Activated CD4-positive, alpha-beta memory T cell treated with anti-CD3 and anti-CD28 coated beads, Interleukin-2, amount 10 ng/mL, durations not matched to agents 7 days and 5 days (primary cell): ENCODE measurements at places on chromosomes 13 and 19.

DNA sequence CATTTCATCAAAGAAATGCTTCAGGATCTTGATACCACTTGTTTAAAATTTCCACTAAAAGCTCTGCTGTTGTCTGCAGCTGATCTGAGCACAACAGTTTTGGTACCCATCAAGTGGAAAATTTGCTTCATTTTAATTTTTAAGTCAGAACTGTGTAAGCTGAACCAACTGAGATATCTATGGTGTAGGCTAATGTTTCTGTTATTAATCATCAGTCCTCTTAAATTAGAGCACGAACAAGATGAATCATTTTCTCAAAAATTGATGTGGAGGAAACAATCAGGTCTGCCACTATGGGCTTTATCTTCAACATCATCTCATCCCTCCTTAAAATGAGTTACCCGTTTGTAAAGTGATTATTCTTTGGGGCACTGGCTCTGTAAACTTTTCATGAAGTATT lies 221.5 kb upstream of the NBEA start:
- DNase-seq = no peak

- DNase-seq = no peak
Observed at GRCh38 chr13:39317291-39317690, 279.0 kb downstream of the NHLRC3 start.

GRCh38 chr13:44680746-44681355 lies 104.7 kb upstream of the TSC22D1 start:
- DNase-seq = no peak

DNA sequence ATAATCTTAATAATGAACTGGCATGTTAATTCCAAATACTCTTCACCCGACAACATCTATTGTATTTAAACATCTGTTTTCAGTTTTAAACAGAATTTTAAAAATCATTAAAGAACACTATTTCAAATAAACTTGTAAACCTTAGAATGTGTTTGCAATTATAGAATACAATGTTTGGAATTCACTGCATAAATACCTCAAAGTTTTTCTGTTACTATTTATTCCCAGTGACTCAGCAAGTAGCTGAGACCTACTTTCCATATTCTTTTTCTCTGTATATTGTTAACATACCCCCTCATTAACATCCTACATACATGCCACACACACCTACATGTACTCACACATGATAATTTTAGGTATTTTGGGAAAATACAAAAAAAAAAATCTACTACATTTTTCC lies 1134.3 kb downstream of the SLITRK1 start:
- DNase-seq = no peak

GRCh38 chr13:33578786-33579185 lies 239.2 kb upstream of the RFC3 start:
- DNase-seq = no peak

DNA sequence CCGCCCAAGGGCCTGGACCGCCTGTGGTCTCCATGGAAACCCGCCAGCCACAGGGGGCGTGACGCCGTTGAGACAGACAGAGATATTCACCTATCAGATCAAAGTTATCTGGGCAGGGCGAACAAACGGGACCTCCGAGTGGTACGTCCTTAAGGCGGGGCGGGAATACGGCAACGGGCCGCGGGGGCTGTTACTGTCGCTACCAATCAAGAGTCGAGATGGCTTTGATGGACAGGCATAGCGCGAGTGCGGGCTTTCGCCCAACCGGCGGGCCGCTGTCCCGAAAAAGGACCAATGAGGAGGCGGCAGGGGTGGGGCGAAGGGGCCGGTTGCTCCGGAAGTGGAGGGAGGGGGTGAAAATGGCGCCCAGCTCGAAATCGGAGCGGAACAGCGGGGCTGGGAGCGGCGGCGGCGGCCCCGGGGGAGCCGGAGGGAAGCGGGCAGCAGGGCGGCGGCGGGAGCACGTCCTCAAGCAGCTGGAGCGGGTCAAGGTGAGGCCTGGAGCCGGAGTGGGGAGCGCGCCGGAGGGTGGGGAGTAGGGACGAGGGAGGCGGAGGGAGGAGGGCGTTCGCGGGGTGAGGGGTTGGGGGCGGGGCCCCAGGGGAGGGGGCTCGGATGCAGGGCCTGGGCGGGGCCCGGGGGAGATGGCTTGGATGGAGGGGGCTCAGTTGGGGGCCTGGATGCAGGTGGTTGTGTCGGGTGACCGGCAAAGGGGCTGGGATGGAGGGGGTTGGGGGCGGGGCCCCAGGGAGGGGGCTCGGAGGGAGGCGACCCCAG lies at the start of gene DCAF15:
Gene DCAF15 (plus strand): TSS at position 356 of the 777 bp plus-strand sequence. CDS start 4 bp downstream, at position 360.
- DNase-seq = peak; percentile 99

- no peak for DNase-seq
Observed at GRCh38 chr13:32542221-32542620, 3.6 kb upstream of the N4BP2L2 start.

DNA sequence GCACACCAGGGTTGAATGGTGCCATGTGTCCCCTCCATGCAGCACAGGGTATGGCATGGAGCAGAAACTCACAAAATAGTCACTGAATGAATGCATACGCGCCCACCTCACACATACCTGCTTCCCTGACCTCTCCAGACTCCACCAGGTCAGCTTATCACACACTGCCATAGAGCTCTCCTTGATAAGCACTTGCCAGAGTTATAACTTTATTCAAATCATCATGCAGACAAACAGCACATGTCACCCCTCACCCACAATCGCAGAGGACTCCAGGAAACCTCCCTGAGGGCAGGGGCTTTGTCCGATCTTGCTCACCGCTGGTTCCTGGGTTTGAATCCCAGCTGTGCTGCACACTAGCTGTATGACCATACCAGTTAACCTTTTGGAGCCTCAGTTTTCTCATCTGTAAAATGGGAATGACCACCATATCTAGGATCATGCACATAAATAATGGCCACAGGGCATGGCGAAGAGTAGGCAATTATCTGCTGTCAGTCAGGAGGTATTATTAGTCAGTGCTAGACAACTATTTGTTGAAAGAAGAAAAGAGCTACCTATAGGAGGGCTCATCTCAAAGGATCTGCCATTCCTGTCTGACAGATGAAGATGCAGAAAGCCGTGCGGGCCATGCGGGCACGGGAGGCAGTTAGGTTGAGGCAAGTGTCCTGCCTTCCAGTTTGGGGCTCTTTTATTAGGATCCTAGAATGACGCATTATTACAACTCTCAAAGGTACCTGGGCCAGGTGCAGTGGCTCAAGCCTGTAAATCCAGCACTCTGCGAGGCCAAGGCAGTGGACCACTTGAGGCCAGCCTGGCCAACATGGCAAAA lies 14.0 kb downstream of the XRCC1 start:
- no peak for DNase-seq

- peak; percentile 83 for DNase-seq
Observed at GRCh38 chr19:18058208-18059009, 28.3 kb downstream of the IL12RB1 start.

GRCh38 chr19:35026418-35026817 lies 3.9 kb upstream of the SCN1B start:
- DNase-seq = no peak

DNA sequence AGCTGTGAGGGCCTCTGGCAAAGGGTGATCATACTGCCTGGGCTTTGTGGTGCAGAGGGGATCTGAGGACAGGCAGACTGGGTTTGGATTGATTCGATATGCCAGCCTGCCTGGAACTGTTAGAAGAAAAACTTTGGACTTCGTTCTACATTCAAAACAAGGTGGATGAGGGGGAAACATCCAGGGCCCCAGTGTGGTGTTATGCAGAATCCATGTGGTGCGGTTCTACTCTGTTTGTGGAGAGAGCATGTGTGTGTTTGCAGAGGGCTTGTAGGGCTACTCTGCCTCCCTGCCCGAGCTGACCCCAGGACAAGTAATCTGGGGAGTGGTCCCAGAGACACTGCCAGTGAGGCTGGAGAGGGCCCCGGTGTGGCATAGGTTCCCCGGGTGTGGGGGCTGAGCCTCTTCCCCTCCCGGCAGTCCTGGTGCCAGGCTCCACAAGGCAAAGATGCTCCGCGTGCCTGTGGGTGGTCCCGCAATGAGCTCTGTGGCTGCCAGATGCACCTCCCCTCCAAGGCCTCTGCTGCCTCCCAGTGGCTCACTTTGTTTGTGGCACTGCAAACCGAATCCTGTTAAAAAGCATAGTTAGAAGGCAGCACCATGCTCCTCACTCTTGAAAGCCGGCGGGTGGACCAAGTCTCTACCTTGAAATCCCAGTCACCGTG lies 22.3 kb upstream of the TFDP1 start:
- DNase-seq = peak; percentile 53

- DNase-seq = no peak
Observed at GRCh38 chr19:7397687-7398086, 49.0 kb downstream of the ARHGEF18 start.

GRCh38 chr13:97848886-97849285 lies 104.6 kb upstream of the IPO5 start:
- no peak for DNase-seq

DNA sequence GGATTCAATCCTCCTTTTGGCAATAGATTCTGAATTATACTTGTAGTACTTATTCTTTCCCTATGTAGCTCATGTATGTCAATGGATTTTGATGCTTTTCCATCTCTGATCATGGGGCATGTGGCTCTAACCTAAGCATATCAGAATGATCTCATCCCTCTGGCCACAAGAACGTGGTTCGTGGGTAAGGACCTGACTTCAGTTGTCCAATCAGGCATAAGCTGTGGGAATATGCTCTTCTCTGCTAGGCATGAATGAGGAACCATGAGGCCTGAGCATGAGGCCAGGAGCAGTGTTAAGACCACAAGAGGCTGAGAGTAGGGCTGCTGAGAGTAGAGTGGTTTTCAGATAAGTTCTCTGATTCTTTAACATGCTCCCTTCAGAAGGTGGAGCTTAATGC lies 292.4 kb upstream of the TSHZ3 start:
- DNase-seq = no peak

- DNase-seq = peak; percentile 40
Observed at GRCh38 chr13:30121666-30122065, 185.7 kb downstream of the KATNAL1 start.

- no peak for DNase-seq
Observed at GRCh38 chr13:30862707-30863106, 43.4 kb upstream of the MEDAG start.

DNA sequence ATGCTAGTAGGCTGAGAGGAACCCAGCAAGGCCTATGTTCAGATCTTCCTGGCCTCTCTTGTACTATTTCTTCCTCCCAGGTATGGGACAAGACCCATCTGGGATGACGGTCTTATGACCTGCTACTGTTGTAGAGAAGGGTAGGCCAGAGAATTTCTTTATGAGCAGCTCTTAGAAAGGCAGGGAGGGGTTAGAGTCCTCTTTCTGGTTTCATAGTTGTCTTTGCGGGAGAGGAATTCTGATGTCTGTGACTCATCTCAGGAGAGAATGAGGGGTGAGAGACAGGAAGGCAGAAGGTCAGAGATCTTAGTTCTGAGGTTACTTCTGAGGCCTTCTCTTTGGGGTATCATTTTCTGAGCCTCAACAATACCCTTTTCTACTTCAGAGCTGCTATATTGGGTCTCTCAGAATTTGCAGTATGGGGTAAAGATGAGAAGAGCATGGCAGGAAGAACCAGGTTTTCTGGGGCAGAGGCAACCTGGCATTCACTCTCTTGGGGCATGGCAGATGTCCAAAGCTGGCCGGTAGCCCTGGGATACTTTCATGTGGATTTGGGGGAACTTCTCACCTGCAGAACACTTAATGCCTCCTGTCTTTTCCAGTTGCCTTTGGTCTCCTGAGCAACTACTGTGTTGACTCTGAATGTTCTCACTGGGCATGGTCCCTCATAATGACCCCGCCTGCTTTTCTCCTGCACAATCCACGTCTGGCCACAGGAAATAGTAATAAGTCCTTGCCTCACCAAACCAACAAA lies 154.4 kb downstream of the GGACT start:
- no peak for DNase-seq

GRCh38 chr19:2455851-2456570 lies 748 bp downstream of the LMNB2 start:
- peak; percentile 58 for DNase-seq

GRCh38 chr13:101488734-101489133 lies 36.3 kb downstream of the ITGBL1 start:
- DNase-seq = no peak

GRCh38 chr13:35995136-35995535 lies 136.0 kb downstream of the DCLK1 start:
- DNase-seq = no peak

DNA sequence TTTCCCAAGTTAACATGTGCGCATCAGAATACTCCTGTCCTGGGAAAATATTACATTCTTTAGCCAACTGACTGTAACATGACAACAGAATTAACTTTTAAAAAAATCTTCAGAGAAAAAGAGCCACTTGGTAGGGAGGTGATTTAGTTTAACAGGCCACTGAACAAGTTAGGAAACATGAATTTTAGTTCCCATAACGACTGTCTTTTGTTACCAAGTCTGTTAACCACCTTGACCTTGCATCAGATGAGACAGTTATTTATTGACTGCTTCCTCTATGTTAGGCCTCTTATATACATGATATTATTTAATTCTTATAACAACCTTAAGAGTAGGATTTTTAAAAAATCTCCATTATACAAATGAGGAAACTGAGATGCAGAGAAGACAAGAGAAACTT lies 268.6 kb downstream of the NDFIP2 start:
- no peak for DNase-seq

GRCh38 chr19:18271433-18271841 lies 2.8 kb downstream of the IQCN start:
- no peak for DNase-seq

- DNase-seq = no peak
Observed at GRCh38 chr19:36377541-36378178, 1.3 kb downstream of the ZFP14 start.

DNA sequence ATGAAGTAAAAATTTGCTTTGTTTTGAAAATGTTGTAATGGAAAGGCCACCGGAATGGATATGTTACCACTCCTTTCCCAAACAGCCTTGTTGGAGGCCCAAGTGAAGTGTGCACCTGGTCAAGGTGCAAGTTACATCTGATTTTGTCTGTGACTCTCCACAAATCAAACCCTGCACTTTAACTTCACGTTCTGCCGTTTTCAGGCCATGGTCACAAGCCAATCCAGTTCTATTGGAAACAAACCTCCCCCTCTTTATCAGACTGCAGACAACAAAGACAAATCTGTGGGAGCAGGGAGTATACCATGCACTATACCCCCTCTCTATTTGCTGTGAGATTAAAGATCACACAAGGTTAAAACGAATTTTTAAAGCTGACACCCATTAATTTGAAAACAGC lies 155.6 kb upstream of the RFC3 start:
- DNase-seq = no peak

GRCh38 chr19:51026554-51026831 lies at the start of gene KLK11:
KLK11 (minus strand) TSS chr19:51026616; CDS start chr19:51025631, 985 bp downstream.
- DNase-seq = no peak

GRCh38 chr19:39924389-39924788 lies 10.0 kb downstream of the FCGBP start:
- no peak for DNase-seq

DNA sequence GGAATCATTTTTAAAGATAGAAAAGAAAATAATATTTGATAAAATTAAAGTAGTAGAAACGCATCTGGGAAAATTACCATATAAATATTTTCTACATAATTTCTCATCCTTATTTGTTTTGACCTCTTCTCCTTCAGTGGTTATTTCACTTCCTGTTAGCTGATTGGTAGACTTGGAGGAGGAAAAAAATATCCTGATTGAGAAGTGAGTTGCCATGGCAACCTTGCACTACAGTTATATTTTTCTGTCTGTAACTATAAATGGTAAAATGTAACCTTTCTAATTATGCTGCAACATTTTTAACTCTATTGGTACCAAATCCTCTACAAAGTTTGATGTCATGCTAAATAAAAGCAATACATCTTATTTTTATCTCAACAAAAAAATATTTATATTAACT lies 45.2 kb downstream of the SCEL start:
- no peak for DNase-seq

GRCh38 chr19:45149129-45149528 lies 11.7 kb downstream of the NKPD1 start:
- no peak for DNase-seq
